ENCODE measurements at places on chromosomes 3 and 15. TPM values are rescaled to one million over a fixed set of nuclear protein-coding genes. Genes with fewer than 3 reads are reported as not detected.

GRCh38 chr3:189982321-189982945 is 138.3 kb downstream of the P3H2 start:
- DNase-seq, result no peak
- H3K27me3 ChIP-seq, result no peaks in the 10 kb centered on the region

DNA sequence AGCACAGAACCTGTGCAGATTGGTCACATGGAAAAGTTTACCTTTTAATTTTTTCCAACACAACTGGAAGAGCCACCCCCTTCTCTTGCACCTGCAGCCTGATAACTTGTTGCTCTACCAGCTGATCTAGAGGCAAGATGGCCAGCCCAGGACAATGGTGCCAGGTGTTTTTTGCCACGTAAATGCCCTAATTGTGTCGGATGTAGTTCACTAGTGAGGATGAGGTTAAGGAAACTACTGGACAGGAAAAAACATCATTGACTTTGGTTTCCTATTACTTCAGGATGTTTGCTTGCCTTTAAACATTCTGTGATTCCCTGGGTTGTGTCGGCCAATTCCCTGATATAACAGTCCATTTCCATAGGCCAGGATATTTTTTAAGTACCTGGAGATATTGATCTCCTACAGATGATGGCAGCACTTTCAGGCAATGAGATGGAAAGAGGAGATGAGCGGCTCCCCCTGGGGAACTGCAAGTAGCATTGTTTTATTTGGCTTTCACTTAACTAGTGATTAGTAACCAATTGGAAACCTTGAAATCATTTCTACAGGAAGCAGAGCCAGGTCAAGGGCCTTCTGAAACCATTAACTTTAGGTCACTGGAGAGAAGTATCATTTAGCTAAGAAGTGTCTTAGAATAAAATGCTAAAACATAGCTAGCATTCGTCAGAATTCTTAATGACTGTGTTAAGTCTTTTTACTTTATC is 72.5 kb downstream of the OSBPL10 start:
- peak overlapping the region; percentile 68 for H3K27ac ChIP-seq
- H3K27me3 ChIP-seq, result no peaks in the 10 kb centered on the region
- peaks cover 6% of the 10 kb centered on the region for H3K36me3 ChIP-seq
- peaks cover 47% of the 10 kb centered on the region for H3K4me1 ChIP-seq
- H3K4me3 ChIP-seq, result no peak overlapping the region

DNA sequence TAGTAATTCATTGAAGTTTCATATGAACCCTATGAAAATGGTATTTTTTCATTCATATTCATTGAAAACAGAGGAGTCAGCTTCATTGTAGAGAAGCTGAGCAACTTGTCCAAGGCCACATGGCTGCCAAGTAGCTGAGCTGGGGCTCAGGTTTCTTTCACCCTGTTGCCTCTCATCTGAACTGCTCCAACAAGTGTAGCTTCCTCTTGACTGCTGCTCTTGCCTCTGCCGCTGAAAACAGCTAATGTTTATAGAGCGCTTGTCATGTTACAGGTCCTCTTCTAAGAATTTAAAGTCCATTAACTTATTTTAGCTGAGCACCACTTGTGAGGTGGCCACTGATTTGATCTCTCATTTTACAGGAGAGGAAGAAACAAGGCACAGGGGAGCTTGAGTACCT is 81.1 kb downstream of the PDCD6IP start:
- no peak overlapping the region for H3K4me3 ChIP-seq
- DNase-seq, result no peak
- H3K4me1 ChIP-seq, result no peaks in the 10 kb centered on the region
- no peaks in the 10 kb centered on the region for H3K27me3 ChIP-seq

DNA sequence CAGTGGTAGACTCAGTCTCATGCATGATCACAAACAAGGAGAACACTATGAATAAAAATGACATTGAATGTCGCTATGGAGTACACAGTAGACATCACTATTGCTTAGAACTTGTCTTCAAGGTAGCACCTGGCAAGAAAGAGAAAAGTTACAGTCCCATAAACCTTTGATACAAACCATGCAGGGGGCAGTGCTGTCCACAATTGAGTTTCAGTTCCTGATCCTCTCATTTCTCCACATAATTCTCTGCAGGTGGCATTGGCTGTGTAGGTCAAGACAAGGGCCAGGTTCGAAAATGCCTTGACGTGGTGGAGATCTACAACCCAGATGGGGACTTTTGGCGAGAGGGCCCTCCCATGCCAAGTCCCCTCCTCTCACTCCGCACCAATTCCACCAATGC is 47.9 kb downstream of the KBTBD12 start:
- H3K36me3 ChIP-seq, result peaks cover 6% of the 10 kb centered on the region
- peaks cover 14% of the 10 kb centered on the region for H3K27me3 ChIP-seq
- no peak overlapping the region for H3K4me3 ChIP-seq
- H3K27ac ChIP-seq, result no peak overlapping the region
- H3K4me1 ChIP-seq, result peaks cover 15% of the 10 kb centered on the region
- no peak for DNase-seq

DNA sequence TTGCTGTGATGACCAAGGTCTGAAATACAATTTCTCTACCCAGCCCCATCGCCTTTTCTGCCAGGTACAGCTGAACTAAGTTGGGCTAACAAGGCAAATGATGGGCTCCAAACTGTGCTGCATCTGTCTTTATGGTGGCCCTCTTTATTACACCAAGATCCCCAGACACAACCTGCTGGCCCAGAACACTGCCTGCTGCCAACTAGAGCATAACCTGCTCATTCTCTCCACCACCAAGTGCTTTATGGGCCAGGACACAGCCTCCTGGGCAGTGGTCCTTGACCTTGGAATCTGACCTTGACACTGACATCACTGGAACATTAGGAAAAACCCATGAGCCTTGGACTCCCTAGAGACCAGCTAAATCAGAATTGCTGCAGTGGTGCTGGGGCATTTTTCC is 3.3 kb downstream of the LINS1 start:
- H3K27me3 ChIP-seq, result no peaks in the 10 kb centered on the region
- no peaks in the 10 kb centered on the region for H3K36me3 ChIP-seq
- peaks cover 26% of the 10 kb centered on the region for H3K4me1 ChIP-seq
- no peak for DNase-seq

Gene DRD3
- not detected for total RNA-seq

GRCh38 chr3:50412231-50412754 is 53.0 kb upstream of the TMEM115 start:
- no peaks in the 10 kb centered on the region for H3K27me3 ChIP-seq
- no peak for DNase-seq
- no peak overlapping the region for H3K4me3 ChIP-seq
- H3K36me3 ChIP-seq, result no peaks in the 10 kb centered on the region
- no peak overlapping the region for H3K27ac ChIP-seq

Data from MCF 10A (cell line).